Omental fat pad (tissue), 4 donors: ENCODE measurements at places on chromosomes 1 and 21.

DNA sequence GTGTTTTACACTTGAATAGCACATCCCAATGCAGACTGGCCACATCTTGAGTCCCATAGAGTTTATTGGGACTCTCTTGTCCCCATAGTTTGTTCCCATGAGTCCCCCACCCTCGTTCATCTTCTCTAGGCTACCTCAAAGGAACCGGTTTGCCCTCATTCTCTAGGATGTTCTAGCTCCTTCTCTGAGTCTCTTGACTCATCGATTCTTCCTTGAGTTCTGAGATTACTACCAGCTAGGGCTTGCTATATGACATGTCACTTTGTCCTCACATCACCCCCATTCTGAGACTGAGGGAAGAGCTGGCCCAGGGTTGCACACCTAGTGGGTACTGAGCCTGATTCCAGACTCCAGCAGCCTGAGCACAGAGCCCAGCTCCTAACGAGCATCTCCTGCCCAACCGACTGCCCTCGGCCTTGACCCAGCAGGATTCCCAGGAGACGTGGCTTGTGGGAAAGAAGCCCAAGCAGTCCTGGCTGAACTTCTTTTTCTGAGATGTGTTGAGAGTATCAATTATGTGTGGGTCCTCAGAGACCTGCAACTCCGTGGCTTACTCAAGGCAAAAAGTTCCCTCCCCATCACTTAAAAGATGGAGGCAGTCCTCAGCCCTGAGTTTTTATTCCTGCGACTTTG lies 42.0 kb downstream of the TMEM51 start:
- DNase-seq = no peak

GRCh38 chr1:93699049-93699384 lies 17.4 kb upstream of the BCAR3 start:
- no peak for DNase-seq

GRCh38 chr1:151196292-151196800 lies 2.0 kb upstream of the PIP5K1A start:
- DNase-seq = no peak

- no peak for DNase-seq
Measured at GRCh38 chr1:28668956-28669723, 556 bp downstream of the GMEB1 start.

- no peak for DNase-seq
Measured at GRCh38 chr1:97489834-97490233, 431.0 kb downstream of the DPYD start.

GRCh38 chr1:246012341-246012740 lies 494.7 kb downstream of the SMYD3 start:
- no peak for DNase-seq

DNA sequence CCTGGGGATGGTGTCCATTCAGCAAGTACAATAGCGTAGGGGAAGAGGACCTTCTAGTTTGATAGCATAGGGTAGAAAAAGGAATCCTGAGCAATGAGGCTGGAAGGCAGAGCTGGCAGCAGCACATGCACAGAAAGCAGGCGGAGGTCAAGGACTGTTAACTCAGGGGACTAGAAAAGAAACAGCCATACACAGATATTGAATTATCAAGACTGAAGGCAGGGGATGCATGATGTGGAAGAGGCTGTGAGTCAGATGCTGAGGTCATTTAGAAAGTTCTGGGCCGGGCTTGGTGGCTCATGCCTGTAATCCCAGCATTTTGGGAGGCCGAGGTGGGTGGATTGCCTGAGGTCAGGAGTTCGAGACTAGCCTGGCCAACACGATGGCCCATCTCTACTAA lies 65.6 kb downstream of the OPTC start:
- no peak for DNase-seq
